ENCODE measurements at places on chromosomes 16 and 17.

DNA sequence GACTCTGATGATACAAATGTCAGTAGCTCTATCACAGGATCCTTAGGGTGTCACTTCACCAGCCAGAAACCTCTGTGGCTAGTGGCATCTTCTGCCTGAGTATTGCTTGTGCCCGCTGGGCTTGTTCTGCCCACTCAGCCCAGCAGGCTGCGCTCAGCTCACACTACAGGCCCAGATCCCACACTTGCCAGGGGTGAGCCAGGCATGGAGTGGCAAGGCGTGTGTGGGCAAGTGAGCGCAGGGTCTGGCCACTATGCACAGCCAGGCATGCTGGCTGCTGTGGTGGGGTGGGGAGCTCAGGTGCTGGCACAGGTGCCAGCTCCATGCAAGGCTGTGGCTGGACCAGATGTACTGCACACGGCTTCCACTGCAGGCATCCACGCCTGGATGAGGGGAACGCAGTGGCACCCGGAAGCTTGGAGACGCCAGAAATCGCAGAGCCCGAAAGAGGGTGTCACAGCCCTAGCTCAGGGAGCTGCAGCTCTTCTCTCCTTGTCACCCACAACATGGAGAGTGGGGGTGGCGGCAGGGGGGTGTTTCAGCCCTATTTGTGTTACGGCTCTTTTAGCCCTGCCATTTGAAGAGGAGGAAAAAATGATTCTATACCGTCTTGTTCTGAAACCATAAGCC is 10.2 kb downstream of the CFAP97D1 start:
- no peak for DNase-seq

DNA sequence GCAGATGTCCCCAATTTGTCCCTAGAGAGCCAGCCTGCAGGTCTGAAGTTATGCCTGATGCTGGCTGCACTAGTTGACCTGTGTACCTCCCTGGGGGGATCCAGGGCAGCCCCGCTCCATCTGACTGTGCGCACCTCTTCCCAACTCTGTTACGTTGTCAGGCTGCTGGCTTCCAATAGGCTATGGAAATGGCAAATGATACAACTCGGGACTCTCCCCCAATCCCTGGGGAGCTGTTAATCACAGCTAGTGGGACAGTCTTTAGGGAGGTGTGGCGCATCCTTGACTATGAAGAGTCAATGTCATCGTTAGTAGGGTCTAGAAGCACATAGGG is 30.1 kb downstream of the GPRC5B start:
- DNase-seq = no peak

- DNase-seq = peak; percentile 37
Observed at GRCh38 chr16:11914210-11915113, 1.3 kb downstream of the GSPT1 start.

DNA sequence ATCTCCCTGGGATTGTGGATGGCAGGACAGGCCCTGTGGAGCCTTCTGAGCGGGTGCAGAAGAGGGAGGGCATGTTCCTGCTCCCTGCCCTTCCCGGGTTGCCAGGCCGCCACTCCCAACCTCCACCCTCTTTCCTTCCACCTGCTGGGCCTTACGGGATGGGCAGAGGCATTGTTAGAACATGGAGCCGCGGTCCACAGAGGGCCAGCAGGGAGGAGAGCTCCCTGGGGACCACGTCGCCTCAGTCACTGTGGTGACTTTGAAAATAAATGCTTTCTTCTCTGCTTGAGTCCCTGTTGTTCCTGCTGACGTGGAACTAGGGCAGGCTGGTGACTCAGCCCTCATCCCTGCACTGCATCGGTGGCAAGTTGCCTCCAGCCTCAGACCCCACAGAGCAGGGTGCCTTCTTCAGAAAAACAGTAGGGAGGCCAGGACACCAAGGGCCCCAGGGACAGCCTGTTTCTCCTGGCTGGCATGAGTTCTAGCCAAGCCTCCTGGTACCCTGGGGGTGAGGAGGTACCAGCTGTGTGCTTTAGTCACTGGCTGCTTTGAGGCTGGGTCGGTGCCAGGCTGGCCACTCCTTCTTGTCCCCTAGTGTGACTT is 224.9 kb downstream of the SEC14L1 start:
- DNase-seq = peak; percentile 86

- peak; percentile 68 for DNase-seq
Observed at GRCh38 chr16:82031116-82032084, 3.7 kb upstream of the HSD17B2 start.

DNA sequence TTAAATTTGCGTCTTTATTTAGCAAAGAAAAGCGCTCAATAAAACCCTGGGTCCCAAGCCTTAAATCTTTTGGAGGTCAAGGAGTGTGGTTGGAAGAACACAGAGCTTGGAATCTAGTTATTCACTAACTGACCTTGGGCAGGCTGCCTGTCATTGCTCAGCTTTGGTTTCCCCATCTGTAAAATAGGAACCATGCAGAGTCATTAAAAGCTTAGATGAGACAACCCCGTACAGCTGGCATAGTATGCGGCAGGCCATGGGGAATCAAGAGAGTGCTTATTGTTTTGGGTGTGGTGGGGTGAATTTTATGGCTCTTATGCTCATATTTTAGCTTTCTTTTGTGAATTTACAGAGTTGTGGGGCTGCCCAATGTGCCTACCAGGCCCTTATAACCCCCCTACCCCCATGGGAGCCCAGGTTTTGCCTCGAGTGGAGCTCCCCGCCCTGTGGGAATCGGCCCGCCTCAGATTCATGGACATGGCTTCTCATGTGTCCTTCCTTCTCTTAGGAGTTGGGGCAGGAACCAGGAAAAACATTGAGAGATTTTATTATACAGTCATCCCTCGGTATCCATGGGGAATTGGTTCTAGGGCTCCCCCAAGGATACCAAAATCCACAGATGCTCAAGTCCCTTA is 113.5 kb downstream of the CLEC16A start:
- DNase-seq = no peak

All from cardiac fibroblast (primary cell).